ENCODE measurements at places on chromosomes 6 and 20.

DNA sequence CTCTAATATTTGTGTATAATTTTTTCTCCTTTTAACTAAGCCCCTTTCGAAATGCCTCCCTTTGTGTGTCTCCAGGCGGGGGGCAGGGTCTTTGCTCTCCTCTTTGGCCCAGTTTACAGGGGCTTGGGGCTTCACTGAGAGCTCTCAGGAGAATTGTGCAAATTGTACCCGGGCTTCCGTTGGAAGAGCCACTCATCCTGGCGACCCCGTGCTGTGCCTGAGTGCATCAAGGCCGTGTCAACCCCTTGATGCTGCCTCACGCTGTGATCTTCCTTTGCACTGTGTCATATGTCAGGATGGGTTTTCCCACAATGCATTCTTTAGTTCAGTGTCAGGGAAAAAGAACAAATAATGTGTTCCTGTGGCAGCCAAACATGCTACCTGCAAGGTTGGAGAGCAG lies 118.0 kb upstream of the POU3F2 start:
- DNase-seq: peak; percentile 12

GRCh38 chr6:21270636-21271201 lies 322.8 kb upstream of the SOX4 start:
- no peak for DNase-seq

- DNase-seq: peak; percentile 53
Measured at GRCh38 chr20:60352596-60352995, 394.4 kb downstream of the CDH26 start.

DNA sequence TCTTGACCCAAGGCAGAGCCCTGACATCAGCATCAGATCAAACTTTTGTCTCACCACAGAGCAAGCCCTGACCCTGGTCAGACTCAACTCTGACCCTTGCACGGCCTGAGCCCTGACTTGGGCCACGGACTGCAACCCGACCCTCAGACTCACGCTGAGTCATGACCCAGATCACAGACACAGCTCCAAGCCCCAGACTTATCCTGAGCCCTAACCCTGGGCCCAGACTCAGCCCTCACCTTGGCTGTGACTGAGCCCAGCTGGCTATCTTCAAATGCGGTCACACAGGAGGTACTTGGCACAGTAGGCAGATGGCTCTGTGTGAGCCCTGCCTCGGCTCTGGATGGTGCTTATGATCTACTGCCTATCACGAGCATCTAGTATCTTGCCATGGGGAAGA lies 602.3 kb downstream of the PTPRT start:
- no peak for DNase-seq

DNA sequence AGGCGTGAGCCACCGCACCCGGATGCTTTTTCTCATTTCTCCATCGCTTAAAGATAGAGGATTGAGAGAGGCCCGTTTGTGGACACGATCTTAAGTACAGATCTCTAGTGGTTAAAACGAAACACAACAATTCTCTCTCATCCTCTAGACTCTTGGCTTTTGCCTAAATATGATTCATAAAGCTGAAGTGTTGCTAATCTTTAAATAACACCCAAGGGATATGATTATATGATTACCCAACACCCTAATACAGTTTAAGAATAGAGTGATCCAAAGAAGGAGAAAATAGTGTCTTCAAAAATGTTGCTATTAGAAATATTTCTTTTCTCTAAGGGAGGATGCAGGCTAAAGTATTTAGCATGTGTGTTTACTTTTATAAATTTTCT lies 50.4 kb downstream of the MTHFD1L start:
- no peak for DNase-seq

GRCh38 chr20:19016140-19016497 lies 196.3 kb upstream of the SLC24A3 start:
- DNase-seq: no peak

GRCh38 chr6:128889870-128890269 lies 6.9 kb downstream of the LAMA2 start:
- DNase-seq: no peak

DNA sequence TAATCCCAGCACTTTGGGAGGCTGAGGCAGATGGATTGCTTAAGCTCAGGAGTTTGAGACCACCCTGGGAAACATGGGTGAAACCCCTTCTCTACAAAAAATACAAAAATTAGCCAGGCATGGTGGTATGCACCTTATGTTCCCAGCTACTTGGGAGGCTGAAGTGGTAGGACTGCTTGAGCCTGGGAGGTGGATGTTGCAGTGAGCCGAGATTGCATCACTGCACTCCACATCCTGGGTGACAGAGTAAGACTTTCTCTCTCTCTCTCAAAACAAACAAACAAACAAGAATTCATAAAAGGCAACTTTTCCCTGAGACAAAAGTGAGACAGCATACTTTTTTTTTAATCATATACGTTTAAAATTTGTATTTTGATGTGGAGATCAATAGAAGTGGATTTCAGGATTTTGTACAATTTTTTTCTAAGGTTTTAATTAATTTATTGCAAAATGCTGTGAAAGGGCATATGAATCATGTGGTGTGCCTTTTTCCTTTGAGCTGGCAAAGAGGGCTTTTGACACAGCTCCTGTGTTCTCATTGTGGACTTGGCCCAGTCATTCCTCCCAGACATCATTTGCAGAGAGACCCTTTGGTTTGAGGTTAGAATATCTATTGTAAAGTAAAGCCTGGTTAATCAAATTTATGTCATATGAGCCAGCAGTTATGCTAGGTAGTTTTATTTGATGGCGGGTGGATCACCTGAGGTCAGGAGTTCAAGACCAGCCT lies 77.1 kb downstream of the TULP4 start:
- DNase-seq: no peak

GRCh38 chr20:51732096-51732791 lies 35.9 kb downstream of the ATP9A start:
- DNase-seq: no peak

Measured in DMS79 (cell line).